ENCODE measurements at places on chromosomes 2 and 18.

GRCh38 chr2:112670252-112671022, 24.7 kb downstream of the SLC20A1 start:
- no peak for DNase-seq

- peak; percentile 32 for DNase-seq
Measured at GRCh38 chr2:96867756-96868554, 1.9 kb downstream of the SEMA4C start.

DNA sequence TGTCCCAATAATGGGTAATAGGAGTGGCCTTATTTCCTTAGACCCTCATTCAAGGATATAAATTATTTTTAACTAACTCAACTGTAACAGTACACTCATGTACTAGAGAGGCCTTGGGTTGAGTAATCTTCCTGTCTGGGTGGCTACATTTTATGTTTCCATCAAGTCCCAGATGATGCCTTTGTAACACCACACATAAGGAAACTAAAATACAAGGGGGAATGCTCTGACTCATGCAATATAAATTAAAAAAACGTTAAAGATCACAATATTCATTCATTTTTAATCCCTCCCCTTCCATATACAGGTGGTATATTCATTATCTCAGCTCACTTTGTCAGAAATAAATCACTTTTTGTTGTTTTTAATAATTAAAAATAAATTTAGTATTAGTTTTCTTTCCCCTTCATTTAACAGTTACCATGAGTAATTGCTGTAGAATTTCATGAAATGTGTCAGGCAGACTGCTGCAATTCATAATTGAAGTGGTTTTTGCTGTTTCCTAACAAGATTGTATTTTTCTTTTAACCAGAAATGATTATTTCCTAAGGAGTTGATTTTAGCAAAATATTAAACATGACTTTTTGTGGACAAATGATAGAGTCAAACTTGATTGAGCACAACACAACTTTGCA, 1403.6 kb downstream of the SUCLG1 start:
- no peak for DNase-seq

DNA sequence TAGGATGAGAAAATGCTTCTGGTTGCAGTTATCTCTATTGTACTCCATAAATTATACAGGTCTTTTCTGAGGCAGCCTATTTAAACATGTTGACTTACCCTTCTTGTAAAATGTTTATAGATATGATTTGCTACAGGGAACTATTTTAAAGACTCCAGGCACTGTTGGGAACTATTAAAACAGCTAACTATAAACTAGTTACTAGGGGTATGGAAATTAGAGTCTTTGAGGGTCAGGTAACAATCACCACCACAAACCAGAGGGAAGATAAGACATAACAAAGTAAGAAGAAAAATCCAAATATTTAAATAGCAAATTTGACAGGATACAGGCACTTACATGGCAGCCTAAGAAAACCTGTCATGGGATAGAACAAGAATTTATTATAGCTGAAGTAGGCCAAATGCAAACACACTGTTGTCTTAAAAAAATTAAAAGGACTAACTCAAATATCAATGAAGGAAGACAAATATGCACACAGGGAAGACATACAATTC, 251.0 kb upstream of the CWC22 start:
- DNase-seq = no peak

DNA sequence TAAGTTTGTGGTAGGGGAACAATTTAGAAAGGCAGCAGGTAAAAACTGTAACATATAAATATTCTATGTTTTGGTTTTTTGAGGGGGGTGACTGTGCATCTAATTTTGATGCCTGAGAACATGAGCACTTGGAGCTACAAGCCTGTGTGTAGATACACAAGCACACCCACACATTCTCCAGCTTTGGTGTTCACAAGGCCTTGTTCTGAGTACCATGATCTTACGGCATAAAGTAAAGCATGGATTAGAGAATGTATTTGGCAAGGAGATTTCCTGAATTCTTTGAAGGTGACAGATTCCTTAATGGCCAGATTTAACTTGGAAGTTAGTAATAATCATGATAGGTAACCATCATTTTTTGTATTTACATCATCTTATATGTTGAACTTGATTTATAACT, 42.7 kb downstream of the MAP3K20 start:
- DNase-seq = no peak

DNA sequence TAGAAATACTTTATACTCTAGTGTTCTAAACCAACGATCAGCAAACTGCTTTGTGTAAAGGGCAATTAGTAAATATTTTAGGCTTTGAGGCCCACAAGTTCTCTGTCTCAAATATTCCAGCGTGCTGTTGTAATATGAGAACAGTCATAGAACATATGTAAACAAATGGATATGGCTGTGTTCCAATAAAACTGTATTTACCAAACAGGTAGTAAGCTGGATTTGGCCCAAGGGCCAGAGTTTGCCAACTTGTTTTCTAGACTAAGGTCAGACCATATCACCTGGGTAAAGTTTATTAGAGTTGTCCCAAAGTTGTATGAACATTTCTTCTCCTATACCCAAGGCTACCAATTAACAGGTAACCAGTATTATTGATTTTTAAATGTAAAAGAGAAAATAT, 303.2 kb upstream of the MC4R start:
- DNase-seq = no peak
